ENCODE measurements at places on chromosomes 7 and 10.

GRCh38 chr10:22704471-22704911 lies 9.9 kb downstream of the PIP4K2A start:
- DNase-seq, result no peak

DNA sequence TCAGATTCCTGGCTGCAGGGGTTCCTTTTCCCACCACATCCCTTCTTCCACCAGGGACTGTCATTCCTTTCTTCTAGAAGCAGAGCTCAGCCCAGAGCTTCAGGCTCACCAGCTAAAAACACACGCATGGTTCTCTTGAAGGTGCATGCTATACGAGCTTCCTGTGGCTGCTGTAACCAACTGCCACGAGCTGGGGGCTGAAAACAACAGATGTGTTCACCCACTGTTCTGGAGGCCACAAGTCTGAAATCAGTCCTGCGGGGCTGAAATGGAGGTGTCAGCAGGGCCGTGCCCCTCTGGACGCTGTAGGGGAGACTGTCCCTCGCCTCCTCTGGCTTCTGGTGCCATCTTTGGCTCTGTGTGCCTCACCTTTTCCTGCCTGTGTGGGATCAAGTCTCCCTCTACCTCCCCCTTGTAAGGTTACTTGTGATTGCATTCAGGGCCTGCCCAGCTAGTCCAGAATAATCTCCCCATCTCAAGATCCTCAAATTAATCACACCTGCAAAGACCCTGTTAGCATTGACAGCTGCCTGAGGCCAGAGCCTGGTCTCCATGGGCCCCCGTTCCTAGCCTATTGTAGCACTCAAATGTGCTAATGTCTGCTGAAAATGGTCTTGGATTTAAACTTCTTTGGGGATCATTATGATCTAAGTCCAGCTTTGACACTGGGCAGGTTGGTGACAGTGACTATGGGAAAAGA lies 13.7 kb downstream of the RAB19 start:
- DNase-seq, result no peak

- no peak for DNase-seq
Measured at GRCh38 chr7:123355576-123356190, 155.9 kb upstream of the SLC13A1 start.

GRCh38 chr7:42070068-42070467 lies 166.9 kb downstream of the GLI3 start:
- no peak for DNase-seq

DNA sequence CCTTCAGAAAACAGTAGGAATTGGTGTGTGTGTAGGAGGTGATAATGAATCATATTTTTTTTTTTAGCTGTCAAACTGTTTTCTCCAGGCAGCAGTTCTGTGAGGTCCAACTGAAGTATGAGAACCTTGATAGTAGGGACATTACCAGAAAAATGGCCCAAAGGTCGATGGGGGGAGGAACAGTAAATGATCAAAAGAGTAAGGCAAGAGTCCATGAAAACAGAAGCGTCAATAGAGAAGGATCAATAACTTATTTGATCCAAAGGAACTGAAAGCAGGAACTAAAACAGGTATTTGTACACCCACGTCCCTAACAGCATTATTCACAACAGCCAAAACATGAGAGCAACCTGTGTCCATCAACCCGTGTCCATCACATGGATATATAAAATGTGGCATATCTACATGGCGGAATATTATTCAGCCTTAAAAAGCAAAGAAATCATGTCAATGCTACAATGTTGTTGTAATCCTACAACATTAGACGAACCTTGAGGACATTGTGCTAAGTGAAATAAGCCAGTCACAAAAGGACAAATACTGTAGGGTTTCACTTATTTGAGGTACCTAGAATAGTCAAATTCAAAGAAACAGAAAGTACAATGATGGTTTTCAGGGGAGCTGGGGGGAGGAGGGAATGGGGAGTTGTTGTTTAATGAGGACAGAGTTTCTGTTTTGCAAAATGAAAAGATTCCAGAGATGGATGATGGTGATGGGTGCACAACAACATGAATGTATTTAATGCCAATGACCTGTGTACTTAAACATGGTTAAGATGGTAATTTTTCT lies 214.0 kb upstream of the KLF14 start:
- DNase-seq, result no peak

DNA sequence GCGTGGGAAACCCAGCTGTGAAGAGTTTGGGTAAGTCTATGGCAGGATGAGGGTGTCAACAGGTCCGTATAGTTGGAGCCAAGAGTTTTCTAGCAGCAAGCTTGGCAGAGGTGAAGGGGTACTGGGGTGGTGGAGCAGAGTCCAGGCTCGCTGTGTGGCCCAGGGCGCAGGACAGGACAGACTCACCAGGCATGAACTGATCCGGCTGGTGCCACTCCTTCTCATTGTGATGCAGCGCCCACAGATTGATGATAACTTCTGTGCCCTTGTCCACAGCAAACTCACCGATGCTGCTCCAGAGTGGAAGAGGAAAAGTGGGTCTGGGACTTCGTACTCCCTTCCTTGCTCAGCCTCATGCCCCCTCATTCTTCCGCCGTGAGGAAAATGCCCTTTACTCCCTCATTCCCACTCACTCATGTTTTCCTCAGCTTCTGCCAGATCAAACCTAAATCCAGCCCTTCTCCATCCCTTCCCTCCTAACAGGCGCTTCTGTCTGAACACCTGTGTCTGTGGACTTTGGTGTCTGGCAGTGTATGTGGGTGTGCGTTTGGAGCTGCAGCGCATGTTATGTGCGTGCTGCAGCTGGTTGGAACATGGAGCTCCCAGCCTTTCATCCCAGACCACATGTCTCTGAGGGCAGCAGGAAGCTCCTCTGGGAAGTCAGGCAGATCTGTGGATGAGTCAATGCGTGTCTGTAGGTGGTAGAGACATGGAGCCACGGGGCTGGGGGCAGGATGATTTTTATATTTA lies 5.7 kb downstream of the CYP17A1 start:
- no peak for DNase-seq

DNA sequence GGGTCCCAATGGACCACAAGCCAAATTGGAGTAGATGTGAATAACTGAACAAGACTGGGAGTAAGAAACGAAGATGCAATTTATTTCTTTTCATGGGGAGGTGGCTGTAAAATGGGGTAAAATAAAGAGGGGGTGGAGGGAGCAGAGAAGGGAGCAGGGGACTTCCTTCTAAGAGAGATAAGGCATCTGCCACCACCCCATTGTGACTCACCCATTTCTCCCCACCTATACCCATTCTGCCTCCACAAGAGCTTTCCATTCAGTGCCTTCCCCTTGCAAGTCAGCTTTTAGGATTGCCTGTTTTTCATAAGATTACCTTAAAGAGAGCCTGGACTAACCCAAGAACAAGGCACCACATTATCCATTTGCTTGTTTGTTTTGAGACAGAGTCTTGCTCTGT lies 87.1 kb upstream of the PAX2 start:
- no peak for DNase-seq

GRCh38 chr7:35728412-35729060 lies 33.6 kb upstream of the HERPUD2 start:
- no peak for DNase-seq

DNA sequence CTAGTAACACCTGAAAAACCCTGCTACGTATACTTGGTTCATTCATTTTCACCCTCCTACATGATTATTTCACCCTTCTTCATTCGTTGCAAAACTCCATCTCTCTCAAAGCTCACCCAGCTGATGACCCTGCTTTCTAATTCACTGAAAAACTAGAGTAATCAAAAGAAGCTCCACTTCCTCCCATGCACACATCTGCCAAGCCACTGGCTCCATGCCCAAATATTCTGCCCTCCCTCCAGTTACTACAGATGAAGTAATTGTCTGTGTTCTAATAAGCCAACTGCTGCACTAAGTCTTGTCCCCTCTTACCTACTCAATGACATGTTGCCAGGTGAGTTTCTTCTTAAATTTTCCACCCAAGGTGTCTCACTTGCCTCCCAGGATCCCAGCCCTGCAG lies 96.9 kb upstream of the CCDC71L start:
- DNase-seq, result no peak

- no peak for DNase-seq
Measured at GRCh38 chr10:122441961-122442360, 12.5 kb upstream of the ARMS2 start.

GRCh38 chr10:43215758-43216455 lies 51.0 kb downstream of the RASGEF1A start:
- no peak for DNase-seq

DNA sequence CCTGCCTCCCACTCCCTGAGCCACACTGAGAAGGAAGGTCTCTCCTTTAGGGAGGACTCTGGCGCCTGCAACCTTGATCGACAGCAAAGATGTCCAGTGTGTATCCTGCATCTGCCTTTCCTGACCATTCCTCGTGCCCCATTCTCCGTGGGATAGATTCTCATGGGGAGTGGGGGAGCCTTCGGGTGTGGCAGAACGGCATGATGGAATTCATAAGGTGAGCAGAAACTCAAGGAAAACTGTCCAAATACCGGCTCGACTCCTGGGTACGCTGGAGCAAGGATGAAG lies 636 bp upstream of the RARRES2 start:
- no peak for DNase-seq

DNA sequence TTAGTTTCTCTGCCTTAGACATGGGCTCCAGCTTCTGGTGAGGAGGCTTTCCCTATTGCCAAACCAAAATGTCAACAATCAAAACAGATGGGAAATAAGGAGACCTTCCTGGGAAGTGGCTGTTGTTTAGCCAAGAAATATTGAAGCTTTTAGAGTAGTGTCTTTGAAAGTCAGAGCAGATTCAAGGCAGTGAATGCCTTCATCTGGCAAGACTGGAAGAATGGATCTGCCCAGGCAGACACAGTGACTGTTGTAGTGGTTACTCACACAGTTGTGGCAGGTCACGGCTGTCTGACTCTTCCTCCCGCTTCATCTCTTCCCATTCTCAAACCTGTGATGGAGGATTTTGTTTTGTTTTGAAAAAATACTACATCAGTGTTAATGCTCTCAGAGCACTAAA lies 154.1 kb upstream of the ADO start:
- DNase-seq, result no peak

GRCh38 chr10:132054564-132054963 lies 11.2 kb upstream of the JAKMIP3 start:
- no peak for DNase-seq

GRCh38 chr7:1807821-1808600 lies 137.9 kb downstream of the ELFN1 start:
- no peak for DNase-seq

GRCh38 chr10:61852261-61852660 lies 49.2 kb upstream of the ARID5B start:
- DNase-seq, result no peak

GRCh38 chr7:51316262-51316665 lies 345 bp downstream of the COBL start:
- no peak for DNase-seq

GRCh38 chr10:127600479-127600878 lies 51.4 kb downstream of the NPS start:
- DNase-seq, result no peak

DNA sequence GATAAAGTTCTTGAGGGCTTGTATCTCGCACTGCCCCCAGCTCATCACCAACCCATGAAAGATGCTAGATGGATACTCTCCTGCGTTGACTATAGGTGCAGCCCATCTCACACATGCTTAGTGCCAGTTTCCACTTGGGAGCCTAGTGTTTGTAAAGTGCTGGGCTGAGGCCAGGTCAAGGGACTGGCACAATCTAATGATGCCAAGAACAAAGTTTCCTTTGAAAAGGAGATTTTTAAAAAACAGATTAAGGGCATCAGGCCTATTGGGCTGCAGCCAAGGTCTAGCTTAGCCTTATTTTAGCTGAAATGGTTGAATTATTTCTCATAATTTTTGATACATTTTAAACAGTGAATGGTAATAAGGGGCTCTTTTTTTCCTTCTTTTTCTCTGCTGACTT lies 259.0 kb downstream of the ADRA2A start:
- DNase-seq, result no peak

DNA sequence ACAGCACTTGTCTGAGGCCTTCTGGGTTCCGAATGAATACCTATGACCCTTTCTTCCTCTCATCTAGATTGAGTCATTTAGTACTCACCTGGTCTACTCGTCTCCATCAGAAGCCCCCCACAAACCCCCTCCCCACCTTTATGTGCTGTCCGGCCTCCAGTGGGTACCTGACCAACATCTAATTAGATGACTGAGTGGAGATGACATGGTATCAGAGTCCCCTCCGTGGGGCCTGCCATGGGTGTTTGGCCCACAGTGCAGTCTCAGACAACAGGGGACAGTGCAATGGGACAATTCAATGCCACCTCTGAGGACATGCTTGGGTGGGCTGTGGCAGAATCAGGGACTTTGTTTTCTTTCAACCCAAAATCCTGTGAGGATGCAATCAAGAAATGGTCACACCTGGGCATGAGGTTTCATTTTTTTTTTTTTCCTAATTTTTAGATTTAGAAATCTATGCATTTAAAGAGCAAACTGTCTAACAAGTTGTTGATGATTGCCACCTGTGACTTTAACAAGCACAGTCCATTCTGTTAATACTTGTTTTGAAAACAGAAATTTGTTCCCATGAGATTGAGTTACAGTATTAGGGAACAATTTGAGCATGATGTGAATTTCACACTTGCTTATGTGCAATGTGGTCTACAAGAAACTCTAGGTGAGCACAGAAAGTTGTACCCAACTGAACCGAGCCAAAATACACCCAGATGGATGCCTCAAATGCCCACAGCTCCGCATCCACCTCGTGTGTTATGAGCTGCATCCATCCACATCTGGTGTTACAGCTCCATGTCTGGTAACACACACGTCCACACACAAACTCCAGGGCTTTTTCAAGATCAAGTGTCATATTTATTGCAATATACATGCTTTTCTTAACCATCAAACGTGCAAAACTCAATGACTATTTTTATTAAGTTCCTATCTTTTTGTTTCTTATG lies 27.5 kb downstream of the GPRIN2 start:
- DNase-seq, result no peak

GRCh38 chr10:110324201-110324804 lies 19.6 kb upstream of the SMNDC1 start:
- DNase-seq, result no peak

GRCh38 chr10:20806487-20806886 lies 90.6 kb downstream of the NEBL start:
- DNase-seq, result no peak

DNA sequence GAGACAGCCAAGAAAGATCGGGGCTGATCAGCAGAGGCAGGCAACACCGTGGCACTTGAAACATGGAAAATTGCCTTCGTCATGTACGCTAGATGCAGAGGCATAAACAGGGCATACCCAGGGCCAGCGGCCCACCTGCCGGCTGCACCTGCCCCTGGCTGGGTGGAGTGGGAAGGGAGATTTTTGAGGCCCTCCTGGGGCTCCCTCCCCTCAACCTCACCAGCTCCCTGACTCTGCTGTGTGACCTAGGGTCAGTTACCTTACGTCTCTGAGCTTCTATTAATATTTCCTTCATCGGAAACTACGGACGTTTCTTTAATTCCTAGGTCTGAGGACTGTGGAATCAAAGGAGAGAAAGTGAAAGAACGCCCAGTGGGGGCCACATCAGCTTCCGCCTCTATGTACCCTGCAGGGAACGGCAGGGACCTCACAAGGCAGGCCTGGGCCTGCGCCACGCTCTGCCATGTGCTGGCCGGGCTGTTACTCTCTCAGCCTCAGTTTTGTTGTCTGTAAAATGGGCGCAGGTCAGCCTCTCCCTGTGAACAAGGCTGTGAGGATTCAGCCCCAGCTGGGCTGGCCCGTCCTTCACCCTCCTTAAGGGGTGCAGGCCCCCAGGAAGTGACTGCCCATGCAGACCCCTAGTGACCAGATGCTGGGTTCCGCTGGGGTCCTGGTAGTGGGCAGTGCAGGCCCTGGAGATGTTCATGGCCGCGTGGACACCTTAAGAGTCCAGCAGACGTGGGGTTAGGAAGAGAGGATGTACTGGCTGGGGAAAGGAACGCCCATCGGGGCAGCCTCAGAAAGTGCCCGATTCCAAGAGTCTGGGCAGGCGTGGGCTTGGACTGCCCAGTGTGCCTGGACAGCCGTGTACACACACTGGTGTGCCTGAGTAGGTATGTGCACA lies 22.7 kb downstream of the ELFN1 start:
- DNase-seq, result no peak

GRCh38 chr10:130545122-130545521 lies 408.9 kb downstream of the GLRX3 start:
- no peak for DNase-seq
